Stimulated activated CD4-positive, alpha-beta T cell treated with anti-CD3 and anti-CD28 coated beads, Interleukin-1b, Interleukin-23, amount 100 ng/mL, for 1 hour (primary cell): ENCODE measurements at places on chromosomes 11 and 22.

- no peak for DNase-seq
These were observed 57.8 kb downstream of the BRD1 start for GRCh38 chr22:49769691-49770546.

GRCh38 chr11:4127357-4127756 is 32.8 kb downstream of the RRM1 start:
- no peak for DNase-seq

- no peak for DNase-seq
These were observed 151.7 kb downstream of the ADAMTS15 start for GRCh38 chr11:130600139-130600538.

- DNase-seq: no peak
These were observed 181.2 kb downstream of the CSNK2A3 start for GRCh38 chr11:11171854-11172253.

GRCh38 chr11:128552783-128553661 is 34.3 kb downstream of the ETS1 start:
- no peak for DNase-seq

GRCh38 chr11:78414321-78415051 is 3.1 kb downstream of the GAB2 start:
- DNase-seq: no peak

DNA sequence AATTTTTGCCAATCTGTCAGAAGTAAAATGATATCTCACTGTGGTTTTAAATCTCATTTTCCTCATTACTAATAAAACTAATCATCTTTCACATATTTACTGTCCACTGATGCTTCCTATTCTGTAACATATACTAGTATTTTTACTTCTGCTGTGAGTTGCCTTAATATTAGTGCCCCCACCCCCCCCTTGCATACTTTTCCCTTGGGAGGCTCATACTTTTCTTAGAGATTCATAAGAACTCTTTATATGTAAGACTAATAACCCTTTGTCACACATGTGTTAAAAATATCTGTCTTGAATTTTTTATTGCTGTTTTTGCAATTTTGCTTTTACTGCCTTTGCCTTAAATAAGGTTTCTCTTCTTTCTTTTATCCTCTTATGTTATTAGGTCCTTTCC is 87.2 kb downstream of the PHF21A start:
- no peak for DNase-seq

DNA sequence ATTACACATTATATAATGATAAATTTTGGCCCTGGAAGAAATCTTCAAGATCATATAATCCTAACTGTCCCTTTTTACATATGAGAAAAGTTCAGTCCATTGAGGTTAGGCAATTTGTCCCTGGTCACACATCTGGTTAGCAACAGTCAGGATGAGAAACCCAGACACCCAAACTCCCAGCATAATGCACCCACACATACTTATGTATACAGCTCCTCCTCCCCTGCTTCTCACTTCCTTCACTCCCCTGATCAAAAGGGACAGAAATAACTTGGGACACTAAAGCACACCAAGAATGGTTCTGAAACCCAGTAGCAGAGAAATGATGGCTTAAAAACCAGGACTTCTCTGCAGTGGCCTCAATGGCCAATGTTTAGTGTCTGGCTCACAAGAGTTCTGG is 11.1 kb downstream of the NUMA1 start:
- DNase-seq: no peak

DNA sequence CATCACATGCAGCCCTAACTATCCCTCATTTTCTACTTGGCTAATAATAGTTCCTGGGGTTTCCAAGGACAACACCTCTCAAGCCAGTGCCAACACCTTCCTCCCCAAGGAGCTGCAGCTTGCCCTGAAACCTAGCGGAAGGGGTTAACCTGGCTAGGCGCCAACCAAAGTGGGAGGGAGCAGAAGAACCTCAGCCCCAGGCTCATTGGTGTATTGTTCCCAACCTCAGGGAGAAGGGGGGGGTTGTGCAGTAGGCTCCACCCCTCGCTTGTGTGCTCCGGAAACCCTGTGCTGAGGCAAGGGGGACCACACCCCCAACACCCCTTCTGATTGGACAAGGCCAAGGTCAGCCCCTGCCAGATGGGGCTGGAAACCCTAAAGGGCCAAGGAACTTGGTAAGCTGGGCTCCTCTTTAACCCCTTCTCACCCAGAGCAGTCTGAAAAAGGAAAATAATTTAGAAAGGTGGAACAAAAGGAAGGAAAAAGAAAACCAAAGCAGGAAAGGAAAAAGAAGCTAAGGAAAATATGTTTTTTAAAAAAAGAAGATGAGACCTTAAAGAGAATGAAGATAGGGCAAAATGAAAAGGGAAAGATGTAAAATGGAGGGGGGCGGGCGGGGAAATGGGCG is 2.5 kb downstream of the MTA2 start:
- peak; percentile 87 for DNase-seq

GRCh38 chr11:78131956-78132355 is 7.5 kb downstream of the ALG8 start:
- DNase-seq: no peak

DNA sequence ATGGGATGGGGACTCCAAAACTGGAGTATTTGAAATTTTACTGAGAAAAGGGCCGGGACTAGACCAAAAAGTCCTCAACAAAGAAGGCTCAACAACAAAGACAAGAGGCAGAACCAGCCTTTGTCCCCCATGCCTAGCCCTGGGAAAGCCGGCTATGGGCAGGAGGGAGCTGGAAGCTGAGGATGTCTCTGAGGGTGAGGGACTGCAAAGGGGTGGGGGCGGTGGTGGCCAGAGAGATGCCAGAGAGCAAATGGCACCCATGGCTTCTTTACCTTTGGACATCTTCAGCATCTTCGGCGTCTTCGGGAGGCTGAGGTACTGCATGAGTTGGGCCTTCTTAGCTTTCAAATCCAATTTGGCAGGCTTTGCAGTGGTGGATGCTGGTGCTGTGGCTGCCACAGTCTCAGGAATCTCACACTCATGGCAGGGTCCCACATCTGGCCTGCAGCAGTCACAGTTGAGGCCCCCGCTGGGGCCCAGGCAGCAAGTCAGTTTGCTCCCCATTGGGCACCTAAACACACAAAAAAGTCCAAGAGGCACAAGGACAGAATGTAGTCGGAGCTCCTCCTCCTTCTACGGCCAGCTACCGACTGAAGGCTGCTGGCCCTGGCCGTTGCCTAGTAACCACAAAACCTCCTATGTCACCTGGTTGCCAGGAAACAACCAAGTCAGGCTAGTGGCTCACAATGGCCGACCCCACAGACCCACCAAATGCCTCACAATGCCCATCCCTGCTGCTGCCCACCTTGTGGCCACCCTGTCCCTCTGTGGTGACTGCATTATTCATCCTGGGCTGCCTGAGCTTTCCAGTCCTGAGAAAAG is at the start of gene C22orf42:
C22orf42 (minus strand) TSS at position 592 of the 822 bp plus-strand sequence; CDS start at position 504, 88 bp downstream.
- DNase-seq: no peak
